ENCODE measurements at places on chromosomes 5 and 9.

- no peak for DNase-seq
Measured at GRCh38 chr5:6543830-6544560, 88.8 kb downstream of the NSUN2 start.

DNA sequence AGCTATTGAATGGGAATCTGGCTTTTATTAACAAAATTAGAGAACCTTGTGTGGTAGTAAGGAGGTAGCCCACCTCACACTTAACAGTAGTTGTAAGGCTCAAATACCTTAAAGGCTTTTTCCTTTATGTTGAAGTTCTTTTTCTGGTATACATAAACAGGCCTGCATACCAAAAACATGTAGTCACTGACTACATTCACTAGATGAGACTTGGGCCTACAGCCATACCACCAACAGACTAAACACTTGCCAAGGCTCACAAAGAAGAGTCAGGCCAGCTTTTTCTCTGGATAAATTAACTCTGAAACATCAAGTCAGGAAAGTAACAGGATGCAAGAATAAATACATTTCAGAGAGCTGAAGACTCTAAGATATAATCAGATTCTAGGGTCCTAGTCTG, 78.6 kb upstream of the MPDZ start:
- no peak for DNase-seq

DNA sequence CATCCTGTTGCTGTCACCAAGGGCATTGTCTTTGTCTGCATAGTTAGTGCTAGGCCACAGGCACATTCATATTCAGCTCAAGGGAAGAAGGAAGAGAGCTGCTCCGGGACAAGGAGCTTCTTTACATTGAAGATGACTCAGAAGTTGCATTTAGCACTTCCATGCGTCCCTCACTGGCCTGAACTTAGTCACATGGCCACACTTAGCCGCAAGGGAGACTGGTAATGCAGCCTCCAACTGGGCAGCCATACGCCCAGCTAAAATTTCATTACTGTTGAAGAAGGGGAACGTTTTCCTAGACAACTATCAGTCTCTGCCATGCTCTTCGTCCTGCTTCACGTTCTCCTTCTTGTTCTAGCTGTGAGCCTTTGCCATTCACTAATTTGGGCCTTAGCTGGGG, 20.0 kb downstream of the ACTL7B start:
- no peak for DNase-seq

GRCh38 chr5:66151030-66151429, 6.9 kb downstream of the SREK1 start:
- no peak for DNase-seq

- DNase-seq: no peak
Measured at GRCh38 chr9:522658-523057, 308.0 kb downstream of the DOCK8 start.

DNA sequence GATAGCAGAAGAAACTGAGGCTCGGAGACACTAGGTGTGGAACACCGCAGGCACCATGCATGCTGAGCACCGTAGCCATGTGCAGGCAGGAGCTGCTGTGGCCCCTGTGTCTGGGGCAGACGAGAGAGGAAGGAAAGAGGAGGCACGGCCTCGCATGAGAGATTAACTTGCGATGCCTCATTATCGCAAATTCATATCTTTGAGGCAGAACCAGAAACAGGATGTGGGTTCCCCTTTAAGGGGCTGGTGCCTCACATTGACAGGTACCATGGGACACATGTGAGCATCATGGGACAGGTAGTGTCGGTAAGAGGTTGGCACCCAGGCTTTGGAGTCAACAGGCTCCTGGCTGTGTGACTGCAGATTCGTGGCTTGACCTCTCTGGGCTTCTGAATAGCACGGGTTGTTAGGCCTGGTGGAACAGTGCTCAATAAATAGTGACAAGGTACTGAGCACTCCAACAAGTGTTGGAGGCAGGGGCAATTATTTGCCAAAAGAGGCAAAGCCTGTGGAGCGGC, 40.8 kb downstream of the NAIF1 start:
- DNase-seq: peak; percentile 60

GRCh38 chr9:85303757-85304134, 438.0 kb downstream of the AGTPBP1 start:
- DNase-seq: no peak

All from stimulated activated CD4-positive, alpha-beta T cell treated with anti-CD3 and anti-CD28 coated beads, Interleukin-1b, Interleukin-23, amount 100 ng/mL, for 1 hour (primary cell).